H1 (cell line): ENCODE measurements at places on chromosomes 2 and 18.

- no peaks in the 10 kb centered on the region for H3K4me1 ChIP-seq
- H3K27ac ChIP-seq, result no peak overlapping the region
- no peak overlapping the region for H3K4me3 ChIP-seq
Observed at GRCh38 chr2:128768041-128768440, 449.4 kb upstream of the HS6ST1 start.

DNA sequence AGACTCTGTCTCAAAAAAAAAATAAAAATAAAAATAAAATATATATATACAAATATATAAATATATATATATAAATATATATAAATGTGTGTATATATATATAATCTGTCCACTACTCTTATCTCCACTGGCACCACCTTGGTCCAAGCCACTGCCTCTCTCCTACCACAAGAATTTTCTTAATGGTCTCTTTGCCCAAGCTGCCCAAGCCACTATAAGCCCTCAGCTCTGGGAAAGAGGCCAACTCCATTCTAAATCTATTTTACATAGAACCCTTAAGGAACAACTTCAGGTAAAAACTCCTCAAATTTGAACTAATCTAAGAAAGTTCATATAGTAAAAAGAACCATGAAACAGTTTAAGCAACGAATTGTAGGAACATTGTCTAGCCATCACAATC, 45.6 kb upstream of the GREB1L start:
- no peak overlapping the region for H3K27ac ChIP-seq
- no peak overlapping the region for H3K4me3 ChIP-seq
- no peaks in the 10 kb centered on the region for H3K36me3 ChIP-seq
- H3K4me1 ChIP-seq, result no peaks in the 10 kb centered on the region

GRCh38 chr2:8538531-8538930, 143.3 kb upstream of the ID2 start:
- no peaks in the 10 kb centered on the region for H3K36me3 ChIP-seq
- no peaks in the 10 kb centered on the region for H3K27me3 ChIP-seq
- no peak overlapping the region for H3K27ac ChIP-seq
- no peak overlapping the region for H3K4me3 ChIP-seq

DNA sequence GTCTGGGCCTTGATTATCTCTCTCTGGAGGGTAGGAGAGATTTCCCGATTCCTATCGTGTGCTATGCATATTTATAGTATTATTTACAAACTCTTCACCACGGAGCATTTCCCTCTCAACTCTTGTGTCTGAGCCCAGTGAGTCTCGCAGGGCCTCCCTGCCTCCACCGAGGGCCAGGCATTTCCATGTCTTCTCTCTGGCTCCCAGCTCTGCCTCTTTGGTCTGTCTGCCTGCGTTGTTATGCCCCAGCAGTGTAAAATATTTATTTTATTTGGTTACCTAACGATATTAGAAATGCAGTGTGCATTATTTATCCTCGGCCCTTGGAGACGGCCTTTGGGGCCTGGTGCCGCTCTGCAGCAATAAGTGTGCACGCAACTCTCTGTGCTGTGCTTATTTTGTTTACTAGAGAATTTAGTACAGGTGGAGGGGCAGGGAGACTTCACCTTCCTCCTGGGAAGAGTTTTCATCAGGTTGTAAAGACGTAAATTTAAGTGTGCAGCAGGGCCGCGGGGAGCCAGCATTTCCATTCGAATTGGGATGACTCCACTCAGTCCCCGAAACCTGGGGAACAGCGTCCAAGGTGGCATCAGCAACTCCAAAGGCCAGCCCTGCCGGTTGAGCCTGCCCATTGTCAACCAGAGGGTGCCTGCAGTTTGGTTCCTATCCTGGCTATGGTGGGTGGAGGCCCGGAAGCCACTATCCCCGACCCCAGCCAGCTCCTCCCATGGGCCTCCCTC, 100.2 kb downstream of the PTGR3 start:
- no peaks in the 10 kb centered on the region for H3K36me3 ChIP-seq
- no peak for DNase-seq
- no peak overlapping the region for H3K4me3 ChIP-seq
- no peaks in the 10 kb centered on the region for H3K4me1 ChIP-seq

DNA sequence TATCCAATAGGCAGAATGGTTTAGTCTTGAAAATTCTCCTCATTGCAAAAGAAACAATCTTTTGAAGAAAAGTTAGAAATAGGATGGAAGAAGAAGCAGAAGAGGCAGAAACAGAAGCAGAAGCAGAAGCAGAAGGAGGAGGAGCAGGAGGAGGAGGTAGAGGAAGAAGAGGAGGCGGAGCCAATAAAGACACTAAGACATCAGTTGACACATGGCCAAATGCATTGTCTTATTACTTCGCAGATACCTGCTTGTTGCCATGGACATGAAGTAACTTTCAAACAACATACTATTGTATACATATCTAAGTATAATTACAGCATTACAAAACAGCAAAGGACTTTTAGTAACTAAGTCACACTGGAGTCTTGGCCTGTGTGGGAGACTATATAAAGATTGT, 606.3 kb downstream of the METTL4 start:
- no peaks in the 10 kb centered on the region for H3K36me3 ChIP-seq
- H3K27ac ChIP-seq, result no peak overlapping the region
- no peak for DNase-seq
- no peaks in the 10 kb centered on the region for H3K27me3 ChIP-seq

DNA sequence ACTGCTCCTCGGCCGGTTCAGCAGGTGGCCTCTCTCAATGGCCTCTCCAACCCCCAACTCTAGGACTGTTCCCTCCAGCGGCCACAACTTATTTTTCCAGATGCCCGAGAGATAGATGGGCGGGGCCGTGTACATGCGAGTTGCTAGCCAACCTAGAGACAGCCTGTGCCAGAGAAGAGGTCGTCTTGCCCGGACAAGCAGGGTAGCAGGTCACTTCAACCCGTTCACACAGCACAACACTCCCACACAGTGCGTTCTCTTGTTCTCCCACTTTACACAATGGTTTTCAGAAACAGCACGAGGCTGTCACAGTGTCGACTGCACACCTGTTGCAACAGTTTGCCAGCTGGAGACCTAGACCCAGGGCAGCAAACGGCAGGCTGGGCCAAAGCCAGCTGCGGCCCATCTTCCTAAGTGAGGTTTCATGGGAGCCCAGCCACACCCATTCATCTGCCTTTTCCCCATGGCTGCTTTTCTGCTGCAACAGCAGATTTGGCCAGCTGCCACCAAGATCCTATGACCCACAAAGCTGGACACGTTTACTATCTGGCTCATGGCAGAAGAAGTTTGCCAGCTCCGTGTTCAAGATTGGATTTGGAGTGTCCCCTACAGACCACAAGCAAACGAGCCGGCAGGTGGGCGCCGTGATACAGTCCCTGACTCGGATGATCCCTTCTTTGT, 7.3 kb upstream of the PRLH start:
- H3K4me3 ChIP-seq, result no peak overlapping the region
- no peaks in the 10 kb centered on the region for H3K4me1 ChIP-seq

GRCh38 chr2:174992886-174993285, 12.3 kb downstream of the CHN1 start:
- H3K36me3 ChIP-seq, result no peaks in the 10 kb centered on the region
- DNase-seq, result no peak
- H3K27ac ChIP-seq, result no peak overlapping the region
- no peak overlapping the region for H3K4me3 ChIP-seq
- H3K27me3 ChIP-seq, result no peaks in the 10 kb centered on the region

GRCh38 chr18:58407649-58408407, 221.1 kb downstream of the ALPK2 start:
- no peaks in the 10 kb centered on the region for H3K27me3 ChIP-seq
- no peaks in the 10 kb centered on the region for H3K36me3 ChIP-seq
- no peak overlapping the region for H3K4me3 ChIP-seq

GRCh38 chr2:59885541-59885940, 667.9 kb downstream of the BCL11A start:
- H3K4me3 ChIP-seq, result no peak overlapping the region
- H3K27me3 ChIP-seq, result no peaks in the 10 kb centered on the region
- peaks cover 5% of the 10 kb centered on the region for H3K4me1 ChIP-seq
- H3K36me3 ChIP-seq, result no peaks in the 10 kb centered on the region

- H3K4me3 ChIP-seq, result peak overlapping the region; percentile 16; the same call in 1 of the 2 replicates
- H3K27ac ChIP-seq, result peak overlapping the region; percentile 78
- no peaks in the 10 kb centered on the region for H3K36me3 ChIP-seq
- H3K27me3 ChIP-seq, result no peaks in the 10 kb centered on the region
- DNase-seq, result no peak
- H3K4me1 ChIP-seq, result peaks cover 22% of the 10 kb centered on the region
Observed at GRCh38 chr2:64404743-64405142, 49.2 kb upstream of the LGALSL start.

DNA sequence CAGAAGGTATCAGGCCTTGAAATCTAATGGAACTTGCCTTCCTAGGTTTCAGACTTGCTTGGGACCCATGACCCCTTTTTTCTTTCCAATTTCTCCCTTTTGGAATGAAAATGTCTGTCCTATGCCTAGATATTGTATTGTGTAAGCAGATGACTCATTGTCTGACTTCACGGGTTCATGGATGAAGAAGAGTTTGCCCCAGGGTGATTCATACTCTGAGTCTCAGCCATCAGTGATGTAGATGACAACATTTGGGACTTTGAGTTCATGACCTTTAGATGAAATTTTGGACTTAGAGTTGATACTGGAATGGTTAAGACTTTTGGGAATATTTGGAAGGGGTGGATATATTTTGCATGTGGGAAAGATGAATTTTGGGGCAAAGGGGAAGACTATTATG, 11.2 kb upstream of the SCYGR5 start:
- H3K27me3 ChIP-seq, result no peaks in the 10 kb centered on the region
- no peaks in the 10 kb centered on the region for H3K4me1 ChIP-seq
- DNase-seq, result no peak
- no peak overlapping the region for H3K4me3 ChIP-seq
- no peaks in the 10 kb centered on the region for H3K36me3 ChIP-seq

- H3K27ac ChIP-seq, result no peak overlapping the region
- H3K36me3 ChIP-seq, result peaks cover 7% of the 10 kb centered on the region; the same call in 1 of the 2 replicates
- peak overlapping the region; percentile 12; the same call in 1 of the 2 replicates for H3K4me3 ChIP-seq
- peaks cover 17% of the 10 kb centered on the region for H3K4me1 ChIP-seq
- no peak for DNase-seq
Observed at GRCh38 chr2:218979846-218980734, 4.9 kb downstream of the FEV start.

DNA sequence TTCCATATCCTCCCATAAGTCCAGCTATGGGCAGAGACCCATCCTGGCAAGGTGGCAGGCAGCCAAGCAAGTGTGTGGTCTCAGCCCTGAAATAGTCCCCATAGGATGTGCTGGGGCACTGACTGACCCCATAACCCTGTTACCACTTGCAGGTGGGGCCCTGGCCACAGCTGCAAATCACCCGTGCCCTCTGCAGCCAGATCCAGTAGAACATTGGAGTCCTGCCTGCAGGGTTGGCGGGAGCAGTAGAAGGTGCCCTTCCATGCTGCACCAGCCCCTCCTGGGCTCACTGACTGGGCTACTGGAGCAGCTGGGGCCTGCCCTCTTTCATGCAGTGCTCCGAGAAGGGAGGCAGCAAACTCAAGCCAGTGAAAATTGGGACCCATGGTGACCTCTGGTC, 112.6 kb upstream of the MCFD2 start:
- H3K4me3 ChIP-seq, result no peak overlapping the region
- no peaks in the 10 kb centered on the region for H3K4me1 ChIP-seq
- DNase-seq, result no peak
- no peaks in the 10 kb centered on the region for H3K27me3 ChIP-seq

GRCh38 chr2:109615637-109616144, 1.5 kb downstream of the SOWAHC start:
- H3K4me3 ChIP-seq, result peak overlapping the region; percentile 57
- H3K27me3 ChIP-seq, result peaks cover 17% of the 10 kb centered on the region
- peak; percentile 65 for DNase-seq
- H3K36me3 ChIP-seq, result no peaks in the 10 kb centered on the region
- H3K4me1 ChIP-seq, result peaks cover 17% of the 10 kb centered on the region

- H3K4me1 ChIP-seq, result no peaks in the 10 kb centered on the region
- no peak overlapping the region for H3K4me3 ChIP-seq
- no peaks in the 10 kb centered on the region for H3K27me3 ChIP-seq
- no peaks in the 10 kb centered on the region for H3K36me3 ChIP-seq
- no peak for DNase-seq
Observed at GRCh38 chr2:201111096-201111495, 4.9 kb upstream of the CFLAR start.

- DNase-seq, result no peak
- 0 out of 2 replicates have a peak overlapping the region, but pooled peaks have one; percentile 52 for H3K27ac ChIP-seq
- no peaks in the 10 kb centered on the region for H3K4me1 ChIP-seq
- no peaks in the 10 kb centered on the region for H3K36me3 ChIP-seq
- H3K27me3 ChIP-seq, result no peaks in the 10 kb centered on the region
- H3K4me3 ChIP-seq, result no peak overlapping the region
Observed at GRCh38 chr2:235866373-235866772, 301.8 kb downstream of the GBX2 start.

GRCh38 chr2:12051831-12052230, 305.4 kb downstream of the LPIN1 start:
- no peaks in the 10 kb centered on the region for H3K36me3 ChIP-seq
- H3K4me1 ChIP-seq, result 0 out of 2 replicates have a peak, but pooled peaks cover 2% of the 10 kb centered on the region
- no peaks in the 10 kb centered on the region for H3K27me3 ChIP-seq
- H3K4me3 ChIP-seq, result no peak overlapping the region
- no peak overlapping the region for H3K27ac ChIP-seq
- no peak for DNase-seq

GRCh38 chr18:11500153-11501122, 109.0 kb upstream of the SLC35G4 start:
- no peak overlapping the region for H3K4me3 ChIP-seq
- no peaks in the 10 kb centered on the region for H3K36me3 ChIP-seq
- no peaks in the 10 kb centered on the region for H3K4me1 ChIP-seq
- no peaks in the 10 kb centered on the region for H3K27me3 ChIP-seq
- no peak for DNase-seq
- H3K27ac ChIP-seq, result no peak overlapping the region

- no peaks in the 10 kb centered on the region for H3K36me3 ChIP-seq
- no peak overlapping the region for H3K4me3 ChIP-seq
Observed at GRCh38 chr2:48118895-48119294, 212.6 kb upstream of the FBXO11 start.

DNA sequence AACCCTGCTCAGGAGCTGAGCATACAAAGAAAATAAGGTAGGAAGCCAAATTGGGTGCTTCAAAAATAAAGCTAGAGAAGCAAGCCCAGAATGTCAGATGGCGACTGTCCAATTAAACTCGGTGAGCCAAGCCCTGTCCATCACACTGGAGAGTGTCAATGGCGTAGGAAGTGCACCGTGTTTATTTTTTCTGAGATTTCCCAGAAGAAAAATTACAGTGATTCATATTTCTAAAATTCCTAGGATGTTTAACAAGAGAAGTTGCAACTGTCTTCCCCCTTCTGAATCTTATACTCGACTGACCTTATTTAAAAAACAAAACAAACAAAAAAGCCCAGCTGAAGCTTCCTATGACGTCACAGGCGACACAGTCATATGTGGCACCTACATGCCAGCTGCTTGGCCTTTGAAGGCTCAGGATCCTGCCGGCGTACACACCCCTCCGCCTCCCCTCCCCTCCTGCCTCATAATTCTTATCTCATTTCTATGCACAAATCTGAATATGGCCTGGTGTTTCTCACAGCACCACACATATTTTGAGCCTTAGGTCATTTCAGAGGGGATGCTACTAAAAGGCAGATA, 60.8 kb downstream of the MBP start:
- no peaks in the 10 kb centered on the region for H3K27me3 ChIP-seq
- peaks cover 6% of the 10 kb centered on the region; the same call in 1 of the 2 replicates for H3K4me1 ChIP-seq
- no peak for DNase-seq
- no peak overlapping the region for H3K4me3 ChIP-seq
- no peaks in the 10 kb centered on the region for H3K36me3 ChIP-seq

- no peaks in the 10 kb centered on the region for H3K27me3 ChIP-seq
- H3K36me3 ChIP-seq, result no peaks in the 10 kb centered on the region; the same call in 1 of the 2 replicates
- H3K27ac ChIP-seq, result no peak overlapping the region
- no peak for DNase-seq
Observed at GRCh38 chr2:215967590-215968378, 45.6 kb downstream of the MREG start.
